ENCODE measurements at places on chromosomes 1 and 21.

DNA sequence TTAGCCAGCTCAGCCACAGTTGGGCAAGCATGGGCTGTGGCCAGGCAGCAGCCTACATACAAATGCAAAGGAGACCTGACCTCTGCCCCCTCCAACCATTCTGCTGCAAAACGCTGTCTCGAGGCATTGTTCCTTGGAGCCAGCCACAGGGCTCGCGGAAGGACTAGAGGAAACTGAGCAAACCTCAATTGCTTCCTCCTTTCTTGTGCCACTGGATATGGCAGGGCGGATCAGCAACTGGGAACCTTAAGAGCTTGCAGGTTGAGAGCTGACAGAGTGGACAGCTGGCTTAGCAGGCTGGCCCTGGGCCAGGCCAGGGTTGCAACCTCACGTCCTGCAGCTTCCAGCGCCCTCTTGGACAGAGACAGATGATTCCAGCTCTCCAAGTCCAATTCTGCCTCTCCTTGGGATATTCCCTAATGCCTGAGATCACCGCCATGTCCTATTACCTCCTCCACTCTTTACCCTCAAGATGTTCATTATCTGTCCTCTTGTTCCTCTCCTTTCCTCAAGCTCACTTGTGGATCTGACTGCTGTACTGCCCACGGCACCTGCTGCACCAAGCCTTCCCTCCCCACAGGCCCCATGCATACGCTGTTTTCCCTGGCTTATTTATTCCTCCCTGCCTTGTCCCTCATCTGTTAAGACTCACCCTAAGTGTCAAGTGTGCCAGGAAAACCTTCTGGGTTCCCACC lies 67.5 kb downstream of the SDC3 start:
- DNase-seq, result no peak

DNA sequence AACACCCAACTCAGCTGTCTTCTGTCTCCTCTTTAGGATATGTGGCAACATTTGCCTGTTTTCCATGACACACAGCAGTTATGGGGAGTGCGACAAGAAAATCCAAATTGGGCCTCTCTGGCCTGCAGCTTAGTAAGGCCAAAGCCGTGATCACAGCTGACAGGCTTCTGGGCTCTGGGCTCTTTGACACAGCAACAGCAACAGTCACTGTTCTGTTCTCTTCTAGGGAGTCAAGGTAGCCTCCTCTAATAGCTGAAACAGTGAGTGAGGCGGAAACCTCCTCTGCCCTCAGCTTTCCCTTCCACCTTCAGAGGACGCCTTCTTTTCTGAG lies 19.0 kb downstream of the CLCA1 start:
- DNase-seq, result no peak

GRCh38 chr1:152018537-152018936 lies 18.3 kb downstream of the S100A11 start:
- DNase-seq, result no peak

- DNase-seq, result peak; percentile 60
Measured at GRCh38 chr1:81305997-81306452, 494.7 kb upstream of the ADGRL2 start.
